A549 treated with CORT108297 at 1 μM for 4 hours (cell line): ENCODE measurements at places on chromosomes 4 and X. TPM values are rescaled to one million over a fixed set of nuclear protein-coding genes. Genes with fewer than 3 reads are reported as not detected.

AVPR2 gene
- 0.06 to 0.17 TPM (median 0.15 TPM) in 4 of 5 replicates, not detected in the other for total RNA-seq

TCEAL7 gene
- total RNA-seq, result not detected in 5 replicates

PACRGL gene
- total RNA-seq, result 11.5 to 14.8 TPM (median 14.3 TPM) in 5 replicates

CCKAR gene
- not detected in 5 replicates for total RNA-seq

MGARP gene
- 0.66 to 0.97 TPM (median 0.83 TPM) in 5 replicates for total RNA-seq

LPAR4 gene
- total RNA-seq, result not detected in 5 replicates

AKAP4 gene
- not detected in 5 replicates for total RNA-seq

EMCN gene
- total RNA-seq, result not detected in 5 replicates

TXK gene
- total RNA-seq, result 0.07 to 0.35 TPM (median 0.15 TPM) in 5 replicates

CCDC149 gene
- 1.4 to 2.3 TPM (median 1.7 TPM) in 5 replicates for total RNA-seq

PGAM4 gene
- 0.32 to 0.46 TPM (median 0.43 TPM) in 5 replicates for total RNA-seq

ART3 gene
- total RNA-seq, result not detected in 5 replicates

TEX13B gene
- not detected in 5 replicates for total RNA-seq

ATP2B3 gene
- 0.05 to 0.25 TPM (median 0.17 TPM) in 5 replicates for total RNA-seq

TEX13D gene
- total RNA-seq, result not detected in 5 replicates

SLC25A43 gene
- 27.8 to 34.1 TPM (median 32.5 TPM) in 5 replicates for total RNA-seq

MAGEC1 gene
- total RNA-seq, result 0.02 to 0.03 TPM (median 0.03 TPM) in 3 of 5 replicates, not detected in the others

CYSLTR1 gene
- not detected in 5 replicates for total RNA-seq

HERC5 gene
- 3.6 to 4.7 TPM (median 4.3 TPM) in 5 replicates for total RNA-seq

TCP11X2 gene
- total RNA-seq, result not detected in 5 replicates

WDFY3 gene
- 7.3 to 9.9 TPM (median 8.3 TPM) in 5 replicates for total RNA-seq

CFP gene
- 0.37 to 0.84 TPM (median 0.42 TPM) in 5 replicates for total RNA-seq

PCDH11X gene
- 0.02 TPM in 1 of 5 replicates, not detected in the others for total RNA-seq
